ENCODE measurements at places on chromosomes 11 and 22.

DNA sequence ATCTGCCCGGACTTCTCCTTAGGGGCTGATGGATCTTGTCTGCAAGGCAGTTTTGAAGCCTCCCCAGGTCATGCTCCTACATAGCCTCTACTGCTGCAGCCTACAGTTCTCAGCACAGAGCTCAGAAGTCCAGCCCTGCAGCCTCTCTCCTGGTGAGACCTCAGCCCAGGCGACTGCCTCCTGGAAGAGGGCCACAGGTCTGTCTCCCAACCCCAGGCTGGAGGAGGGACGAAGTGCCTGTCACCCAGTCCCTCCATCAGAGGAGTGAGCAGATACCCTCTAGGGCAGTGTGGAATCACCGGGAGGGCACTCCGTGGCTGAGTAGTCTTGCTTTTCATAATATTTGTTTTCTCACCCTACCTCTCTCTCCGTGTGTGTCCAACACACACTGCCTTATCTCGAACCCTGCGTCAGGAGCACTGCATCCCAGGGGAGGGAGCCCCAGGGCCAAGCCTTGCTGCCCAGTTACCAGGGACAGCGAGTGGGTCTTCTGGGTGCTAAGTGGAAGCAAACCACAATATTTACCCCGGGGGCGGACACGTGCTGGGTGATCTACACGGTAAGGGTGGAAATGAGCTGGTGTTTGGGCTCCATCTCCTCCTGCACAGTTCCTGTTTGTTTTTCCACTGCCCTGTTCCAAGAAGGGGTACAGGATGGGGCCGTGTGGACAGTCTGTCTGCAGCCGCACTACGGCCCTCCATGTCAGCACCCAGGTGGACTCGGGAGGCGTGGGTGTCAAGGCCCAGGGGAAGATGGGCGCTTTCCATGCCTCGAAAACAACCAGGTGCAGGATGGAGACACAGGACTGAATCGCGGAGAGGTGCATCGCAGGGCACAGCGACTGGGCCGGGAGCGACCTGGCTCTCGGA, 133.7 kb upstream of the HSD17B12 start:
- no peak for DNase-seq

GRCh38 chr11:94519478-94520084, 7.3 kb downstream of the C11orf97 start:
- peak; percentile 45 for DNase-seq

DNA sequence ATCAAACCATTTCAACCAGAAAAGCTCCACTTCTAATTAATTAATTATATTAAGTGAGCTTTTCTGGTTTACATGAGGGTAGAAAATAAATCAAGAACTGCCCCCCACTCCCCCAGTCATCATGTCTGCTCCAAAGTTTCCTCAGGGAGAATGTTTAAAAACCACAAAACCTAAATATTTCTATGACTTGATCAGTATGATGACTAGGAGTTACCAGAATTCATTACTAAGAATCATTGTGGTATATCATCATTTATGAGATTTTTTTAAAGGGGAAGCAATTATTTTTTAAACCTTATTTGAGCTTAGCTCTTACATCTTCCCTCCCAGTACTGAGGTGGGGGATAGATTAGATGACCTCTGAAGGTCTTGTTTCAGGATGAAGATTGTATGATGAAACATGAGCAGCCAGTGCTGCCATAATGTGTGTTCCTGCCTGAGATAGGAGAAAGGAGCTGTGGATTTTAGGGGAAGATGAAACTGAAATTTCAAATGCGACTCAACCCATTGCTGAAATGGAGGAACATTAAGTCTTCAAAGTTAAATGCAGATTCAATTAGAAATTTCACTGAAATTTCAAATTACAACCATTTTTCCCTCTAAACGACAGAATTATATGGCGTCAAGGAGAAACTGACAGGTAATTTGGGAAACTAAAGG, 401.3 kb upstream of the CADM1 start:
- DNase-seq = no peak

DNA sequence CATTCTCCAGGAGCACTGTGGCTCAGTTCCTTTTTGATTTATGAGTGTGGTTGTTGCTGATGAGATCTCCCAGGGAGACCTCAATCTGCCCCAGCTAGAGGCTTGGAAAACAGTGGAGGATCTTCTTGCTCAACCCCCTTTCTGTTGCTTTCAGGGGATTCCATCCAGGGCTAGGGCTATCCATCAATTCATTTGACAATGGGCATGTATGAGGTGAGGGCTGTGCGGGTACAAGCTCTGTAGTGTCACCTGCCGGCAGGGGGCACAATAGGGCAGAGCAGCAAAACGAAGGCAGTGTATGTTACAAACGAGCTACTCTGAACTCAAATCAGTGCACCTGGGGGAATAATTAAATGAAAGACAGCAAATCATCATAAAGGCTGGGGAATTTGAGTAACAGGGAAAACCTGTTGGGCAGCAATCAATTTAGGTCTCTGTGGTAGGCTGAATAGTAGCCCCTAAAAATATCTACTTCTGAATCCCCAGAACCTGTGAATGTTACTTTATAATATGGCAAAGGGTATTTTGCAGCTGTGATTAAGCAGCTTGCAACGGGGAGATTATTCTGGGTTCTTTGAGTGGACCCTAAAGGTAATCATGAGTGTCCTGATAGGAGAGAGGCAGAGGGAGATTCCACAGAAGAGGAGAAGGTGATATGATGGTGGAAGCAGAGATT, 170.3 kb upstream of the ZBED5 start:
- DNase-seq = peak; percentile 41

- no peak for DNase-seq
Measured at GRCh38 chr11:1034001-1034400, 2.5 kb downstream of the MUC6 start.

DNA sequence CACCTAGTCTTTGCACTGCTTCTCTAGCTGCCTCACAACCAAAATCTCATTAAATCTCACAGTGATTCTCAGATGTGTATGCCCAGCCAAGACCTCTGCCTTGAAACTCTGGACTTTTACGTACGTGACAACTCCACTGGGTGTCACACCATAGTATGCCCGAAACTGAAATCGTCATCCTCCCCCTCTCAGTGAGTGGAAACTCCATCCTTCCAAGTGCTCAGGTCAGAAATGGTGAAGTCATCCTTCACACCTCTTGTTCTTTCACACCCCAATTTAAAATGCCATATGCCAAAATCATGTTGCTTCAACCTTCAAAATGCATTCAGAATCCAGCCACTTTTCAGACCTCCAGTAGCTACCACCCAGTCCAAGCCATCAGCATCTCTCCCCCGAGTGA, 42.5 kb downstream of the SFI1 start:
- DNase-seq = no peak

DNA sequence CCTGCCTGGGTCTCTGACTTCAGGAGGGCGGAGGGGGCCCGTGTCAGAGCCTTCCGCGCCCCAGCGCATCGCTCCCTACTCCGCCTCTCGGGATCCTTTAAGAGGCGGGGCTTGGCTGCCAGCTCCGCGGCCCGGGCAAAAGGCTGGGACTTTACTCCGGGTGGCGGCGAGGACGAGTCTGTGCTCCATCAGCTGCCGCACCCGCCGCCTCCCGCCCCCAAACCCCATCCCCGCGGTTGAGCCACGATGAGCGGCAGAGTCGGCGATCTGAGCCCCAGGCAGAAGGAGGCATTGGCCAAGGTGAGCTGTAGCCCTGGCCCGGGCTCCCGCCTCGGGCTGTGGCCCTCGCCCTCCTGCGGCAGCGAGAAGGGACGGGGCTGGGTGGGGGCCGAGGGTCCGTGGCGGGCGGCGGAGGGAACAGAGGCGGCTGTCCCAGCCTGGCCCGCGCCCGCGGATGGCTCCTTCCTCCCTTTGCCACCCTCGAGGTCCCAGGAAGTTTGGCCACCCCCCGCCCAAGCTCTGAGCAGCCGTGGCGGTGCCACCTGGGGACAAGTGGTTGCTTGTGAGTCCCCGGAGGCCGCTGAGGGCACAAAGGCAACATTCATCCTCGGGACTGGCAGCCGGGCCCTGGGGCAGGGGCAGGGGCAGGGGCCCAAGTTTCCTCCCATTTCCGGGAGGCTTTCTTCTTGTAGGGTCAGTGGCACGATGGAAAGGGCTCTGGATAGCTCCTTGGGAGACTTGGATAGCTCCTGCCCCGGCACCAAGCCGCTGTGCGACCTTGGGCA, at the start of gene SEC14L2:
SEC14L2 (plus strand) TSS at position 148 of the 785 bp plus-strand sequence; CDS start at position 247, 99 bp downstream.
- DNase-seq = peak; percentile 48

- DNase-seq = no peak
Measured at GRCh38 chr11:82321206-82321605, 412.5 kb downstream of the FAM181B start.

DNA sequence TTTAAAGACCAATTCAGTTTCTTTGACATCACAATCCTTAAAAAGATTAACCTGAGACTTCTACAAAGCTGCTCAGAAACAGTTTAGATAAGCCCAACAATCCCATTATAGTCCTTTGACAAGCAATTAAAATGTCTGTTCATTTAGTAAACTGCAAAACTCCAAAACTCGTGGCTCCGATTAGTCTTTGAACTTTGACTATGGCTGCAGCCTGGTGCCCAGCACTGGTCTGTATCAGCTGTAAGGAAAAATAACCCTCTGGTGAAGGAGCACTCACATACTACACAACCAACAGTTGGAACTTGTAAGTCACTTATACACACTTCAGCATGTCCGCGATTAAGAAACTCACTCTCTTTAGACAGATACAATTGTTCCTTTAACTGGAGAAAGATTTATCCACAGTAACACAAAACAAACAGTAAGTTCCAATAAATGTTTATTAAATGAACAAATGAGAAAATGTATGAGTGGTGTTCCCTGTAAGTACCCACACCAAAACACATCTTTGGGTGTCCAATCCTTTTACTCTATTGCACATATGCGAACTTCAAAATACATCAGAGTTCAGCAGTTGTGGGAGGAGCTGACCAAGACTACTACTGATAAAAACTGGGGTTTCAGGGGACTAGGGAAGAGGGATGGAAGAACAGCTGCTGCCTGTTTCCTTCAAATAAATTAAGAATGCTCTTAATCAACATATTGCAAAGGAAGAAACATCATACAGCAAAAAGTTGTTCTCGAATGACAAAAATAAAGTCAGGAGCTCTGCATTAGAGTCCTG, 36.4 kb downstream of the PITPNB start:
- DNase-seq = no peak

DNA sequence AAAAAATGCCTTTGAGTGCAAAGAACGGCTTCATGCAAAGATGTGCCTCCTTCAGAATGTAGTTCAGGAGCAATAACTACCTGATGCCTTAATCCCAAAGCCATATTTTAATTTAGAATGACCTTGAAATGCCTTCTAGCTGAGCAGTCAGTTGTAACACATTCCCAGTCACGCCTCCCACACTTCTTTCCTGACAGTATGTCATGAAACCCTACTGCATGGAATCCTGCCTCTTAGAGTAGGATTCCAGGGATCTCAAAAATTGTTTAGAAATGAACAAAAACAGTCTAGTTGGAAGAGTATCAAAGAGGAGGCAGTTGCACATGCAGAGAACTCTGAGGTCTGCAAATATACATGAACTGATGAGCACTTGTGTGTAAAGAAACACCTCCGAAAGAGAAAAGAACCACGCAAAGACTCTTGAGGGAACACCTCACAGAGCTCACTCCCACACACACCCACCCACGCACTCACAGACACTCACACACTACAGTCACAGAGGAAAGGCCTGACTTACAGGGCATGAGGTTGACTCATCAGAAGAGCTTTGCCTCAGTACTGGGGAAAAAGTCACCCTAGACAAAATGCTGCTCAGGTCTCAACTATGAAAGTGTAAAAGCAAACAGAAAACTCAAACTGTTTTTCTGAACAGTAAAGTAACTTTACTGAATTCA, 77.4 kb downstream of the GGTLC2 start:
- peak; percentile 86 for DNase-seq

- DNase-seq = no peak
Measured at GRCh38 chr11:75503531-75504099, 22.1 kb downstream of the GDPD5 start.

DNA sequence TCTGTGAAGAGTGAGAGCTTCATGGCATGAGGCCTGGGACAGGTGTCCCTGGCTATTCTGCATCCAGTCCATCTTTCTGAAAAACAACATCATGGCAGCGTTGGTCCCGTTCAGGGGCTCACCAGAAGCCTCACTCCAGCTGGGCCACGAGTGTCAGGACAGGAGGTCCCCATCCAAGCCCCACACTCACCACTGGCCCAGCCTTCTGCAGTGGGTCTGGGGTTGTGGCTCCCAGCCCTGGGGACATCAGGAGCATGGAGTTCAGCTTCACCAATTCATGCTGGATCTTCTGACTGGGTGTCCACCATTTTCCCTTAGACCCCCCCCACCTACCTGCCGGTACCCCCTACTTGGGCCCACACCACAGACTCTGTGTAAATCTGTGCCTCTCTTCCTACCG, 400.3 kb downstream of the BRD1 start:
- DNase-seq = no peak

- peak; percentile 87 for DNase-seq
Measured at GRCh38 chr22:24474221-24474620, 20.9 kb upstream of the UPB1 start.

DNA sequence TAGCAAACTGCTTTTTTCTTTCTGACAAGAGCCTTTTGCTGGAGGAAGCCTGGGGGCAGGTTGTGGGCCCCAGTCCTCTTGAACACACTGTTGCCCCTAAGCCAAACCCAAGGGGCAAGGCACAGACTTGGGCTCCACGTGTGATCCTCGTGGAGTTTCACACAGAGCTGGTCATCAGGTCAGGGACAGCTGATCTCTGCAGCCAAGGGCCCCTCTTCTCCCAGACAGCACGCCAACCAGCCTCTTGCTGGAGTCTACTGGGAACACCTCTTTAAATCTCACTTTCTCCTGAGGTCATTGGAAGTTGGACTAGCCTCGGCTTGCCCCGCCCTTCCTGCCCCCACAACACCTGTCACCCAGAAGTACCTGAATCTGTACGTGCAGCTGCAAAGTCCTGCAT, 39.8 kb downstream of the C11orf58 start:
- DNase-seq = no peak

GRCh38 chr11:56412396-56412795, at the start of gene OR5AL1:
Gene OR5AL1 (plus strand): TSS chr11:56412696.
- DNase-seq = no peak

DNA sequence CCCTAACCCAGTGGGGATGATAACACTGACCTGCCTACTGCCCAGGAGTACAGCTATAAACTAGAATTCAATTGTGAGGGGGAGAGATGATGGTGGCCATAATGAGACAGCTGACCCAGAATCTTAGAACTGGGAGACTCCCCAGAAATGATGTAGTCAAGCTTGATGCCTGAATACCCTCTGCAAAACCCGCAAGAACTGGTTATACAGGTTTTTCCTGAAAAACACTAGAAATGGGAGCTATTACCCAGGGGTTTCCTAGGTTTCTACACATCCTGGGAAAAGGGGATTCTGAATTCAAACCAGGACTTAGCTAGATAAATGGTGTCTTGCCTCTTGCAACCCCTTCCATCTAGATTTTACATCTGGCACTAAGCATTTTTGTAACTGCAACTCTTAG, 113.8 kb upstream of the NARS2 start:
- no peak for DNase-seq

Data from kidney glomerular epithelial cell (primary cell).